T-helper 17 cell (primary cell): ENCODE measurements at places on chromosomes 11 and 22. TPM values are rescaled to one million over a fixed set of nuclear protein-coding genes. Genes with fewer than 3 reads are reported as not detected.

Gene MRGPRX2
- not detected for total RNA-seq

Gene OR52I1
- total RNA-seq: not detected

Gene RDX
- total RNA-seq: 38.4 TPM

Gene C22orf42
- not detected for total RNA-seq

Gene MS4A4A
- total RNA-seq: not detected

Gene CBLIF
- total RNA-seq: not detected

Gene HYOU1
- 162 TPM for total RNA-seq

Gene SLC5A1
- not detected for total RNA-seq

Gene ANO1
- total RNA-seq: 0.34 TPM

Gene LIF
- total RNA-seq: 5.3 TPM

Gene LMO1
- not detected for total RNA-seq

Gene TOB2
- total RNA-seq: 44.0 TPM

Gene SNX15
- total RNA-seq: 19.7 TPM

Gene IGF2
- total RNA-seq: 0.77 TPM

Gene KLHDC7B
- 5.1 TPM for total RNA-seq

Gene TTC36
- 0.55 TPM for total RNA-seq

Gene CARD16
- 55.4 TPM for total RNA-seq

Gene BEST1
- total RNA-seq: 0.35 TPM
